NCI-H187 treated with DMSO at 0.1 percent for 48 hours (cell line): ENCODE measurements at places on chromosomes 13 and 19.

DNA sequence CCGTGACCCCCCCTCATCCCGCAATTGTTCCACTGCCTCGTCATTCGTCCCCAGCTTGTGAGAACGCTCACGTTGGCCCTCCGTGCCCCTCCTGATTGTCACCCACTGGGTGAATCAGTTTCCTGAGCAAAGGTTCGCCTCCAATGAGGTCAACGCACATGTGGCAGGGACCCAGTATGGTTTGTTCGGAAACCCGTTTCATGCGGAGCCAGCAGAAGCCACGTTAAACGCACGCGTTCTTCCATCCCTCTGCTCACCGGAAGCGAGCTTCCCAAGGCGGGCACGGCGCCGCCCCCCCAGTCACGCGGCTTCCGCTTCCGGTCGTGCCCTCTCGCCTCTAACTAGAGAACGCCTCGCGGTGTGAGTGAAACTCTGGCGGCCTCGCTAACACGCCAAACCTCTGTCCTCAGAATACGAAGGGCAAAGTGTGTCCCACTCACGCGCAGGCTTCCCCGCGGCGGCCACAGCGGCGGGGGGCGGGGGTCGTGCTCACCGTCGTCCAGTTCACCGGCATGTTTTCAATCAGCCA, 18.0 kb upstream of the CFAP97D2 start:
- no peak for DNase-seq

GRCh38 chr19:30692181-30692811, 320.1 kb downstream of the ZNF536 start:
- DNase-seq = no peak

- DNase-seq = no peak
These were observed 154.2 kb downstream of the SUCLA2 start for GRCh38 chr13:47846886-47847285.

- no peak for DNase-seq
These were observed 38.6 kb upstream of the TSHZ3 start for GRCh38 chr19:31387717-31388301.

DNA sequence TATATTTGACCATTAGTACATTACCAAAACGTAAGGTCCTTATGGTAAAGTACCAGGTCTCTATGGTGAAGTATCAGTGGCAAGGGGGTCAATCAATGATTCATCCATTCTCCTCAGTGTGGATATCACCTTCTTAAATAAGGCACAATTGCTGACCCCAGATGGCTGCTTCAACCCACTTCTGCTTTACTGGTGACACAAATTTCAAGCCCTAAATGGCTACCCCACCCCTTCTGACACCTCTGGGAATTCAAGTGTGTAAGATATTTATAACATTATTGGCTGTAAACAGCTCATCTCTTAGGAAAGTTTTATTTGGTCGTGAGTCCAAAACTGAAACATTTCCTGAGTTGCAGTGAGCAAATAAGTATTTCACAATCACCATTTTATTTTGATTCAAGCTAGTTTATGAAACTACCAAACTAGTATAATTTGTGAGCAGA, 7.9 kb upstream of the WBP4 start:
- DNase-seq = no peak

DNA sequence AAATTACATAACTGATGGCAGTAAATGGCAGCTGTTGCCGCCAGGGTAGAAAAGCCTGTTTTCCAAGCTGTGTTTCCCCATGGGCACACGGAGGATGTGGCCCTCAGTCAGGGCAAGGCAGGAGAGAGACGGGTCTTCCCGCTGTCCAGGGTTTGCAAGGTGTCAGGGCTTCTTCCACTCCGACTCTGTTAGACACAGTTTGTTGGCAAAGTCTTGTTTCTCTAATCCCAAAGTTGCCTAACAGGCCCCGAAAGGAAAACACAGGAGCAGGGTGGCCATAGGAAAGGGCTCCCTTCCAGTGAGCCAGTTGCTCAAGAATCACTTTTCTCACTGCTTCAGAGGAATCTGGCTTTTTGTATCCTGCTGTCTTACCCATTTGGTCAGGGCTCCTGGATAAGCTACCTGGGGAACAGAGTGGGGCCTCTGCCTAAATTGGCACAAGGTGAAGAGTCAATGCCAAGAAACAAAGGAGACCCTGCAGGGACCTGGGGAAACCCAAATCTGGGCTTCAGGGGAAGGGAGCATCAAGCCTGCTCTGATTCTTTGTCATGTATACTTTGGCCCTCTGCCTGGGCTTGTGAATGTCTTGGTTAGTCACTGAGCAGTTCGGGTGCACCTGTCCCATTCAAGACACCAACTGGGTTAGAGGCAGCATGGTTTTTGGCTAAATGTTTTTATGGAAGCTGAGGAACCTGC, 29.0 kb upstream of the CXCL17 start:
- no peak for DNase-seq
